ENCODE measurements at places on chromosomes 16 and 17.

DNA sequence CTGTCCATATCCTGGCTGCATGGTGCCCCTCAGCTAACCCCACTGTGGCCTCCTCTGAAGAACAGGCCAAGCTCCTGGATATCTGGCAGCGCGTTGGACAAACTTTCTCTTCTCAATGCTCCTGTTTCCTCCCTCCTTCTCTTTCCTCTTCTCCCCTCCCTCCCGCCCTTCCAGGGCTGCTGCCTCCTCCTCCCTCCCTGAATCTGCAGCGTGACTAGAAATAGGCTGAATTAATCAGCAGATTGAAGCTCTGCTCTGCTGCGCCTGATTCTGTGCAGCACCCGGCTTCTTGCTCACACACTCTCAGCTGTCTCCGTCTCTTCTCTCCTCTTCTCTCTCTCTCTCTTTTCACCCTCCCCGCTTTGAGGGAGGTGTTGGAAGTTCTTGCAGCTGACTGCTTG is 19.8 kb downstream of the TMEM94 start:
- DNase-seq: peak; percentile 86

DNA sequence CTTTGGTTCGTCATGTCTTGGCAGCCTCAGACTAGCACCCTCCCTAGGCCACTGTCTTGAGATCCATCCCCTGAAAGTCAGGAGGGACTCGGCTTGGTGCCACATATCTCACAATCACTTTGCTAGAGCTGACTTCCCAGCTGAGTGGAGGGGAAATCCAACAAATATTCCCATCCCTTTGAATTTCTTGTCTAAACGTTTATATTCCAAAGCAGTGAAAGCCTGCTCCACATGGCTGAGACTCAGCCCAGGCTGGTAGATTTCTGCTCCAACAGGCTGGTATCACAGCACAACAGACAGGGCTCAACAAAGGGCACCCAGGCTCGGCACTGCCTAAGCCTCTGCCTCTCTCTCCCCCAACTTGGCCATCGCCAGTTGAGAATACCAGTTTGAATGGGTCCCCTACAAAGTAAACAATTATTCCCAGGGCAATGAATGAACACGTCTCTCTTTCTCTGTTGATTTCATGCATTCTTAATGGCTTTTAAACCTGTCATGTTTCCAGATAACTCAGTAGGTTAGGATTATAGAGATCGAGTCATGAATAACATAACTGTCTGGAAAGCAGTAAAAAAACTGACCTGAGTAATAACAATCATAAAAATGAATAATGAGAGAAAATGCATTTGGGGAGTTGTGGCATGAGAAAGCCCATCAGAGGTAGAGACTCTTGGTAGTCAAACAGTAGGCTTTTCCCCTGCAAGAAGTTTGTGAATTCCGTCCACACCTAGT is 1.0 kb downstream of the KRT13 start:
- DNase-seq: no peak

DNA sequence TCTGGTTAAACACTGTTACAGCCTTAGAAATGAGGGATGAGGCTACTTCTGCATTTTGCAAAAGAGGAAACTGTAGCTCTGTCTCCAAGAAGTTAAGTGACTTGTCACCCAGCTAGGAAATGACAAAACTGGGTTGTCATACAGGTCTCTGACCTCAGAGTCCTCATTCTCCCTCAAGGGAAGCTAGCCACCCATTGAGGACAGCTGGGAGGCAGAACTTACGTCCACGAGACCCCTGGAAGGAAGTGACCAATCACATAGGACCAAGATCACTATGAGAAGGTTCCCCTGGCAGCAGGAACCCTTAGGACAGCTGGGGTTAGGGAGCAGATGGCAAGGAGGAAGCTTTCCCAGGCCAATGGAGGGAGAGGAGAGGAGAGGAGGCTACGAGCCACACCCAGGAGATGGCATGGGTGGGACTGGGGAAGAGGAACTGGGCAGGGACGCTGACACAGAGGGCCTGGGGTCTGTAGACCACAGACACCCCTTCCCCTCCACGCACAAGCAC is 11.2 kb downstream of the METTL22 start:
- DNase-seq: no peak

DNA sequence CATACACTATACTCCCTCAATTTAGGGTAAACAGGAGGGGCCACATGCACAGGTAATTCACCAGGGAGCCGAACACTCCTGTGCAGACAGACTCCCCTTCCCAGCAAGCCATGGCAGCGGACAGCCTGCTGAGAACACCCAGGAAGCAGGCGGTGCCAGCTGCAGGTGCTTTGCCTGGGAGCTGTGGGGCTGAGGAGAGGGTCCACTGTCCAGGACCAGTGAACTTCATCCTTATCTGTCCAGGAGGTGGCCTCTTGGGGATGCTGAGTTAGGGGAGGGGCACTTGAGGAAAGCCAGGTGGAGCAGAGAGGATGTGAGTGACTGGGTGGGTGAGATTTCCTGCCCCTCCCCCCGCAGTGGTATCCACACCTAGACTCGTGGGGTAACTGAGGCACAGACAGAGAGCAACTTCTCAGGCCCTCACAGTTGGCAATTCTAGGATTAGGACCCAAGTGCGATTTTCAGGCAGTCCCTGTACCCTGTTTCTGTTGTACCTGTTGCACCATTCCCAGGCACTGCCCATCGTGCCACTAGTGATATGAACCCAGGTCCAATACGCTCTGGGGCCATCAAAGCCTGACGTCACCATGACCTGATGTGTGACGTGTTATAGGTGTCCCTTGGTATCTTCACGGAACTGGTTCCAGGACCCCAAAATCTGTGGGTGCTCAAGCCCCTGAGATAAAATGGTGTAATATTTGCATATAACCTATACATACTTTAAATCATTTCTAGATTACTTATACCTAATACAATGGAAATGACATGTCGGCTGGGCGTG is 1.2 kb downstream of the GRN start:
- DNase-seq: no peak

- DNase-seq: no peak
Observed at GRCh38 chr16:54462151-54462651, 175.6 kb upstream of the IRX3 start.

- DNase-seq: no peak
Observed at GRCh38 chr16:16924613-16925012, 545.7 kb downstream of the NPIPA7 start.

All from putamen (tissue), 1 donor.